Omental fat pad (tissue), 4 donors: ENCODE measurements at places on chromosomes 5 and 9.

GRCh38 chr5:84622461-84622860 lies 237.8 kb upstream of the EDIL3 start:
- DNase-seq = no peak

DNA sequence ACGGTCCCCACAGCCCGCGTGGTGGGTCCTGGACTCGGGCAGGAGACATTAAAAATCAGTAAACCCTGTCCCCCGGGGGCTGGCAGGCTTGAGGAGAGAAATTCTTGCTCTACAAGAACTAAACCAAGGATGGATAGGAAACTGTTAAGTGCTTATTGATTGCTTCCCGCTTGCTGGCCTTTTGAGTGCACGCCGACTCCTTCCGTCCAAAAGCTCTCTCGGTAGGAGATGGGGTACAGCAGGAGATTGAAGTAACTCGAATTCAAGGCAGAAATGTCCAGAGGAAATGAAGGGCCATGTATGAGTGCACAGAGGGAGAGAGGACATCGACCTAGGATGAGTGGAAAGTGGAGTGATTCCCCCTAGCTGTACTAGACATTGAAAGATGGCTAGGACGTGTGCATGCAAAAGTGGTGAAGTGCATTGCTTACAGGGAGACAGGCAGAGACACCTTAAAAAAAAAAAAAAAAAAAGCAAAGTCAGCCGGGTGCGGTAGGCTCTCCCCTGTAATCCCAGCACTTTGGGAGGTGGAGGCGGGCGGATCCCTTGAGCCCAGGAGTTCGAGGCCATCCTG lies 923 bp downstream of the RECK start:
- DNase-seq = no peak

- no peak for DNase-seq
Measured at GRCh38 chr5:180467028-180467975, 26.9 kb upstream of the CNOT6 start.

DNA sequence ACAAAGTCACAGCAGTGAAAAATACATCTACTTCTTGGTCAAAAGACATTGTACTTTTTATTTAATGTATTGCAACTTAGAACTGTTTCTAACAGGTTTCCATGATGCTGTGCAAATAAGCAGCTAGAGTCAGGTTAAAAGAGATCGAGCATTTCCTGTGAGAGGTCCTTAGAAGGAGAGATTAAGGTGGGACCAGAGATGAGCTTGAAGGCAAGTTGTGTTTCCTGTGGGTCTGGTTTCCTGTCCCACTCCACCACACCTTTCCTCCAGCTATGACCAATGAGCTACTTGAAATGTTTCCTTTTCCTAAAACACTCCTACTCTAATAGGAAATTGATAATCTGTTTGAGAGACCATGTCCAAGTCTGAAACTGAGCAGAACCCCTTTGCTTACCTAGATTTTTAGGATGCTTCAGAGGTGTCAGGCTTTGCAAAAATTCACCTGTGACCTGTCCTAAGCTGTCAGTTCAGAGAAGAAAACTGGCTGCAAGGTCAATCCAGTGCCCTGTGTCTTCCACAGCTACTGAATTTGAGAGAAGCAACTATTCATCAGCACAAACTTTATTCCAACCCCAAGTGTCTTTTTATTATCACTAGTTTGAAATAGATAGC lies 13.1 kb upstream of the RLN1 start:
- DNase-seq = no peak

DNA sequence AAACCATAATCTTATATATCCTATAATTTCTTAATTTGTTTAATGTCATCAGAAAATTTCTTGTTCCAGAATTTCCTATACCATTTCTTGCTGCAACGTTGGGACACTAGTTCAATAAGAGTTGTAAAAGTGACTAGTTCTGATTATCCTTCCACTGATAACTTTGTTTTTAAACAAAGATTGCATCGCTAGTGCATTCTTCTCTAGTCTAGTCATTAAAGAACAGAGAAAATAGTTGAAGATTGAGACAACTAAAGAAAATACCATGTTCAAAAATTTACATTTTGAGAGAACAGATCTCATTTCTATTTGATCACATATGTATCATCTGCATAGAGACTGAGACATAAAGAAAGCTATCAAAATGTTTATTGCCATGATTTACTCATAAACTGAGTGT lies 1888.2 kb downstream of the EFNA5 start:
- DNase-seq = no peak
